ENCODE measurements at places on chromosomes 2 and 18.

DNA sequence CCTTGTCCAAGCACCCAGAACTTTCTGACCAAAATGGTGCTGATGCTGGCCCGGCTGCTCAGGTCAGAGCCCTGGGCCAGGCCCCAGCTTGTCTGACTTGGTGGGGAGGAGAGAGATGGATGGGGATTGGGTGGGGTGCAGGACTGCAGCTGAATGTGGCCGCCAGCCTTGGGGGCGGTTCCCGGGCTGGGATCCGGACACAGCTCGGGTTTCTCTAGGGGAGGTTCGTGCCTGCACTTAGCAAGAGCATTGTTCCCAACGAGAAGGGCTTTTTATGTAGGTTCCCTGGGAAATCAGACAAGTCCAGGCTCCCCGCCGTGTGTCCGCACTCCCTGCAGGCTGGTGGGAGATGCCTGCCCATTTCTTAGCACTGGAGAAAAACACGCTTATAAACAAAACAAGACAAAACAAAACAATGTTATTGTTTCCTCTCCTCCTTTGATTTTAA is 50.5 kb upstream of the HS6ST1 start:
- no peak for DNase-seq

DNA sequence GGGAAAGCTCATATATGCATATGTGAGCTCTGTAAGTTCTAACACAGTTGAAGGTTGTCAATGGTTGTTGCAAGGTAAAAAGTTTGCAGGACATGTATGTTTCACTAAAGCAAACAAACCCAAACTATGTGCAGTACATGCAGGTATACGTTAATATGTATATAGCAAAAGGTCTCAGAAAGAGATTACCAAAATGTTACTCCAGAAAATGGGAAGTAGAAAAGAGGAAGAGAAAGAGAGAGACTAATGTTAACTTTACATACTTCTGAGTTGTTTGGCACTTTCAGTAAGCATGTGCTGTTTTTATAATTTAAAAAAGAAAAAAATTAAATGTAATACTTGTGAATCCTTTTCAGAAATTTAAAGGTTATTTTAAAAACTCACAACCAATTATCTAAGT is 32.8 kb upstream of the PEX13 start:
- no peak for DNase-seq

- no peak for DNase-seq
Measured at GRCh38 chr2:230893338-230893737, 28.6 kb downstream of the ITM2C start.

DNA sequence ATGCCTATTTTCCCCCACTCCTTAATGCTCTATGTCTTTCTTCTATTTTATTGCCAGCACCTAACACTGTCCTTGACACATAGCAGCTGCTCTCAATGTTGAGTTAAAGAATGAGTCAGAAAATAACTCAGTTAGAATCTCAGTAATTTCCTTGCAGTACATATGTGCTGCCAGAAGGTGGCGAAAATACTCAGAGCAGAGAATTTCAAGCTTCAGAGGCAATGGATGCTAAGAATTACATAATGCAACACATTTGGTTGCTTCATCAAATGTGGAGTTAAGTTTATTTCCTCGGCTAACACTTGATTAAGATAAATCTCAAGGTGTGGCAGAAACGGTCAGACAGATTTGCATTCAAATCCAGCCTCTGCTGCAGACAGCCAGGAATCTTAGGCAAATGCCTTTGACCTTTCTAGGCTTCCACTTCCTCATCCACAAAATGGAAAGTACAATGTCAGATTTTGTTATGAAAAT is 105.6 kb downstream of the VSNL1 start:
- DNase-seq = peak; percentile 81

Data from activated CD4-positive, alpha-beta T cell treated with anti-CD3 and anti-CD28 coated beads, Interleukin-2, Interleukin-6, amounts not matched to agents 100 ng/mL and 50 ng/mL, durations not matched to agents 16 hours and 8 hours (primary cell).